Calu3 (cell line): ENCODE measurements at places on chromosomes 16 and 17. TPM values are rescaled to one million over a fixed set of nuclear protein-coding genes. Genes with fewer than 3 reads are reported as not detected.

GRCh38 chr16:72122308-72122707 lies 28.7 kb downstream of the DHX38 start:
- DNase-seq = no peak

- no peak for DNase-seq
These were observed 5.8 kb downstream of the SLC5A2 start for GRCh38 chr16:31488468-31489297.

DNA sequence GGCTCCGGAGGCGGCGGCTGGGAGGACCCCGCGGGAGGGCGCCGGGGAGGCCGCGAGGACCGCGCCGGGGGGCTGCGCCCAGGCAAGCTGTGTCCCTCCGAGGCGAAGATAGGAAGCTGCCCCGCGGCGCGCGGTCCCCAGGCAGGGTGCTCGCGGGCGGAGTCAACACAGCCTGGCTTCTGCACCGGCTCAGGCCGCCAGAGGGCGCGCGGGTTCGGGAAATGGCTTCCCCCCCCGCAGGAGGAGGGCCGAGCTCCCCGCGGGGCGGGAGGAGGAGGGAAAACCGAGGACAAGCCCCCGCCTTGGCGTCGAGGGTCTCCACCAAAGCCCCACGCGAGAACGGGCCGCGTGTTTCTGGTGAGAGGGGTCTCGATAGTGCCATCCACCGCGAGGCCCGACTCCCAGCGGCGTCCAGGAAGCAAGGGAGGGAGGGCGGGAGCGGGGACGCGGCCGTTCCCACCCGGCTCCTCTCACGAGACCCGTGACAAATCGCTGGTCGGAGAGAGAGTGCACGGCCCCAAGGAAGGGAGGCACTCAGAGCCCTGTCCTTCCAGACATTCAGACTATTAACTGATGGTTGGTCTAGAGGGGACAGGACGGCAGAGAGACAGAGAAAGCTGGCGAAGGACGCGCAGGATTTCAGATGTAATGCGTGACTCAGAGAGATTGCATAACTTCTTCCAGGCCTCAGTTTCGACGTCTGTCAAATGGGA lies 64.4 kb upstream of the DNAJA2 start:
- DNase-seq = peak; percentile 97

GRCh38 chr16:23351360-23351759 lies 49.3 kb downstream of the SCNN1B start:
- DNase-seq = no peak

- DNase-seq = no peak
These were observed 2.8 kb upstream of the RPS15A start for GRCh38 chr16:18792836-18793433.

The CSHL1 gene
- total RNA-seq = not detected in 2 replicates

The CDRT4 gene
- total RNA-seq = 1.3 and 2.8 TPM in 2 replicates

The HOXB8 gene
- total RNA-seq = 28.2 and 30.9 TPM in 2 replicates

The STX1B gene
- total RNA-seq = 0.61 and 1.3 TPM in 2 replicates

The CLN3 gene
- 31.8 and 33.5 TPM in 2 replicates for total RNA-seq
